ENCODE measurements at places on chromosomes 2 and 18.

GRCh38 chr18:60215432-60215831 is 157.1 kb downstream of the MC4R start:
- no peak for DNase-seq

DNA sequence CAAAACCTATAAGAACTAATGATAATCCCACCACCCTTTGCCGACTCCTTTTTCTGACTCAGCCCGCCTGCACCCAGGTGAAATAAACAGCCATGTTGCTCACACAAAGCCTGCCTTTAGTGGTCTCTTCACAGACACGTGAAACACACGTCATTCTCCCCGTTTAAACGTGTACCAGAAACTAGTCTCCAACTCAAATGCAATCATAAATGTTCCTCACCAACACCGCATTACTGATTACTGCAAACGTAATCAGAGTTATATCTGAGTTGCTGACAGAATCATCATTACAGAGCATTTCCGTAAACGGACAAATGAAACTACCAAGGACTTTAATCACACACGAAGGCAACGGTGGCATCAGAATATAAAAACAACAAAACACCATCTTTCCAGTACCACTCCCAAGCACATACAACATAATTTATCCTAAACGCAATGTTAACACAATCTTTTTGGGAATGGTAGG is 1.9 kb downstream of the CLK1 start:
- DNase-seq, result no peak

DNA sequence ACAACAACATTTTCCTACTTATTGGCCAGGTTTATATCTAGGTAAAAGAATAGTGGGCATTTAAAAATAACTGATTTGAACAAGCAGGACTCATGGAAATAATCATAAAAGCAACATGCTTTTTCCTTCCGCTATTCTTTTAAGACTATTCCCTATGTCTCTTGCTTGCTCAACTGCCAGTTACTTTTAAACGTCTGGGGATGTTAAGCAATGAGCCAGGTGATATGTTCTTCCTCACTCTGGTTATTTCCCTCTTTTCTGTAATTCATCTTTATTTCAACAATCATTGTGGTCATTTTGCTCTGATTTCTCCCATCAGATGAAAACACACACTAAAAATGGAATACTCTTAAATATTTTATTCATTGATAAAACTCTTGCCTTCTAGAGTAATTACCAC is 33.4 kb upstream of the SLC8A1 start:
- no peak for DNase-seq

GRCh38 chr2:53210538-53210937 is 557.1 kb upstream of the CHAC2 start:
- DNase-seq, result no peak

DNA sequence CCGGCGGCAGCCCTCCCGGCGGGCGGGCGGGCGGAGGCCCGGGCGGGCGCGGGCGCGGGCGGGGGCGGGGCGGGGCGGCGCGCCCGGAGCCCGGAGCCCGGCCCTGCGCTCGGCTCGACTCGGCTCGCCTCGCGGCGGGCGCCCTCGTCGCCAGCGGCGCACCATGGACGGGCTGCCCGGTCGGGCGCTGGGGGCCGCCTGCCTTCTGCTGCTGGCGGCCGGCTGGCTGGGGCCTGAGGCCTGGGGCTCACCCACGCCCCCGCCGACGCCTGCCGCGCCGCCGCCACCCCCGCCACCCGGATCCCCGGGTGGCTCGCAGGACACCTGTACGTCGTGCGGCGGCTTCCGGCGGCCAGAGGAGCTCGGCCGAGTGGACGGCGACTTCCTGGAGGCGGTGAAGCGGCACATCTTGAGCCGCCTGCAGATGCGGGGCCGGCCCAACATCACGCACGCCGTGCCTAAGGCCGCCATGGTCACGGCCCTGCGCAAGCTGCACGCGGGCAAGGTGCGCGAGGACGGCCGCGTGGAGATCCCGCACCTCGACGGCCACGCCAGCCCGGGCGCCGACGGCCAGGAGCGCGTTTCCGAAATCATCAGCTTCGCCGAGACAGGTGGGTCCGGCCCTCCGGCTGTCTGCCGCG is at the start of gene INHBB:
INHBB (plus strand) TSS at position 111 of the 641 bp plus-strand sequence; CDS start at position 164, 53 bp downstream.
- no peak for DNase-seq

GRCh38 chr2:159093497-159093896 is 125.1 kb downstream of the TANC1 start:
- no peak for DNase-seq

Data from sciatic nerve (tissue), 2 donors.